Activated T-helper 2 cell treated with anti-CD3 and anti-CD28 coated beads, Interferon-gamma antibody, Interleukin-2, Interleukin-4, amounts not matched to agents 10 μg/mL and 5 μg/mL and 100 μg/mL, durations not matched to agents 14 hours and 24 hours and 36 hours (primary cell): ENCODE measurements at places on chromosomes 11 and 22.

DNA sequence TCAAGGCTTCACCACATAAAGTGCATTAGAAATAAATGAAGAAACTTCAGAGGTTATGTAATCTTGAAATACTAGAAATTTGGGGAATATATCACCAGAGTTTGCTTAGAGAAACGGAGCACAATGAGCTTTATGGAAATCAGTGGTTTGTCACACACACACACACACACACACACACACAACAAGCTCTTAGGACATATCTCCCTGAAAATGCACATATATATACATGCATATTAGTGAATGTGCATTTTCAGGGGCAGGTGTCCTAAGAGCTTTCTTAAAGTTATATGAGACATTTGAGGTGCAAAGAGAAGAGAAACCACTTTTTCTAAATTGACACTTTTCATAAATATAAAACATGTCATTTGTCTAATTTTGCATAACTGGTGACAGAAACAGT, 93.7 kb upstream of the CARD18 start:
- no peak for DNase-seq

- DNase-seq: no peak
Measured at GRCh38 chr22:30226192-30226832, 20.2 kb downstream of the LIF start.

DNA sequence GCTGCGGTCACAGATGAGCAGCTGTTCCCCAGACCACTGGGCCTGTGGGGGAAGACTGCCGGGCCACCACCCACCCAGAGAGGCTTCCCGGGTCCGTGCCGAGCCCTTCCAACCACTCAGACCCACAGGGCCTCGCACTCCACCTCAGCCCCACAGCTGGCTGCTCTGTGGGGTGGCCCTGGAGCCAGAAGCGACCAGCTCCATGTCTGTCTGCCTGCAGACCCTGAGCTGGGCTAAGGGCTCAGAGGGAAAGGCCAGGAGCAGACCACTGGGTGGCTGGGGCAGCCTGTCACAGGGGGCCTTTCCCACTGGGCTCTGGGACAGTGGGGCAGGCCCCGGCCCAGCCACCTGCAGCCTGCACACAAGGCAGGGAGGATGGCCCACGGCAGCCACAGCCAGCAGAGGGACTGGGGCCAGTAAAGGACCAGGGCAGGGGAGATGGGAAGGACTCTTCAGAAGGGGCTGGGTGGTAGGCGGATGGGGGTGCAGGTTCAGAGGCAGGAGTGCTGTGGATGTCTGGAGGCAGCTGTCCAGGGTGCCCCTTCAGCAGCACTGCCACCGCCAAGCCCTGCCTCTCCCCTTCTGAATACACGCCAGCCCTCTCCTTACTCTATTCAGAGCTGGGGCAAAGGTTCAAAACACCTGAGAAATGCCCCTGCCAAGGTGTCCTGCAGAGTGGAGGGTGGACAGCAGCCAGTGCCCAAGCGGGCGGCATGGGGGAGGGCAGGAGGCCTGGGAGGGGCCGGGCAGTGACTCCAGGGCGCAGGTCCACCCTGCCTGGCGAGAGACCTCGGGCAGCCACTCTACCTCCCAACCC, 32.2 kb downstream of the GNB1L start:
- no peak for DNase-seq

GRCh38 chr11:92300876-92301275, 76.3 kb downstream of the FAT3 start:
- DNase-seq: no peak

DNA sequence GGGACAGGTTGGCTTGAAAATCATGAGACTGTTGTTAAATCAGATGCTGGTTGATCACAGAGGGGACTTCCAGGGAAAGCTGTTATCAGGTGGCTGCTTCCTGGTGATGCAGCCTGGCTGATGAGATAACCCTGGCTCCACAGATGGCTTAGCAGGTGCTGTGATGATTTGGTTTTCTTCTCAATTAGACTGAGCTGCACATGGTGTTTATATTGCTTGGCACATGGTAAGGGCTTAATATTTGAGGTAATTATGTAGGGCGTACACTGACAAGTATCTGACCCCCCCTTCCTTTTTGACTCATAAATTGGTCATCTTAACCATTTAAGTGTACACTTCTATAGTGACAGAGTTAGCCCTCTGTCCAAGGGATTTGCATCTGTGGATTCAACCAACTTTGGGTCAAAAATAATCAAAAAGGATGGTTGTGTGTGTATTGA, 7.0 kb downstream of the RPS3 start:
- DNase-seq: no peak

- DNase-seq: no peak
Measured at GRCh38 chr11:96340555-96340885, 2.5 kb downstream of the MAML2 start.

GRCh38 chr22:44003405-44004103, 20.5 kb upstream of the PARVB start:
- DNase-seq: no peak
